ENCODE measurements at places on chromosomes 6 and 20.

DNA sequence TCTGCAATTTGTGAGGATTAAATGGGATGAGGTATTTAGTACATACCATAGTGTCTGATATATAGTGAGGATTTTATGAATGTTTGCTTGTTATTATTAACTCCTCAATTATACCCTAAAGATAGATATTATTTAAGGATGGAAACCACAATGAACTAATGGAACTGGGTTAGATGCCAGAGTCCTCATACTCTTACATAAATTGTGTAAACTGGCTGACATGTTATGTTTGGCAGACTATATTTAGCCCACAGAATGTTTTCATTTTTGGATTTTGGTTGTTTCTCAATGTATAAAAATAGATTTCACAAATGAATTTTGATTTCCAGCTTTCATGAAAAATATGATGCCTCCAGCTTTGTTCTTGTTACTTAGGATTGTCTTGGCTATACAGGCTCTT is 37.6 kb downstream of the HTR1B start:
- DNase-seq: no peak

GRCh38 chr6:137107767-137108105 is 63.0 kb upstream of the IL20RA start:
- DNase-seq: no peak

- DNase-seq: no peak
Measured at GRCh38 chr6:42692137-42692911, 30.1 kb downstream of the PRPH2 start.

DNA sequence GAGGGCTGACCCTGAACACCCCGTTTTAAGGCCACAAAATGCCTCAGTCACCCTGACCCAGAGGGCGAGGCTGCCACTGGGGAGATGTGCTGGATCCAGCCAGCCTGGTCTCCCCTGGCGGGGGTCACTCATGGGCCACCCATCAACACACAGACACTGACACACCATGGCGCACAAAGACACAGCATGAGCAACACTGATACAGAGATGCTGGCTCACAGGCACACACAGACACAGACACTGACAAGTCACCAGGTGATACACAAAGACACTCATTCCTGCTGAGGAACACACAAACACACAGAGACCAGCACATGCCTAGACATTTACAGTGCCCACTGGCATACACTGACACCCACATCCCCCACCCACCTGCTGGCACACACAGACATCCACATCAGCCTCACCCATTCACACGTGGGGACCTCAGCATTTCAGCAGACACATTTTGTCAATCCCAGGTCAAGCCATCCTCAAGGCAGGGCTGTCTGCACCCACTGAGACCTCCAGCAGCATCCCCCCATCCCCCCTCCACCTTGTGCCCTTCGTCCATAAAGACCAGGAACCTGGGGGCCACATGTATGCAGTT is 63.4 kb downstream of the MDGA1 start:
- no peak for DNase-seq

DNA sequence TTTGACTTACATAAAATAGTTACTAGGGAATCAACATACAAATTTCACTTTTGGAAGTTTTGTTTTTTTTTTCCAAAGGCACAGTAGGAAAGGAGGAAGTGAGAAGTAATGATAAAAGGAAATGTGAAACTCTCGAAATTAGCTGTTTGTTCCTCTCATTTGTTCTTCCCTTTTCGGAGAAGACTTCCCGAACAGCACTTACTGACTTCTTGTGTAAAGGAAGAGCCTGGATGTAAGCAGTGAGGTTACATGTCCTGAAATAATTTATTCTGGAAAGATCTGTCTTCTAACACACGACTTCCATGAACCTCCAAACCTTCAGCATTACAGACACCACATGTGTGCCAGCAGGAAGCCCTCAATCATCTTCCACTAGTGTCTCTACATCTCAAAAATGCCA is 59.1 kb downstream of the KIF16B start:
- no peak for DNase-seq

- no peak for DNase-seq
Measured at GRCh38 chr6:81979329-81979728, 226.8 kb upstream of the TENT5A start.

DNA sequence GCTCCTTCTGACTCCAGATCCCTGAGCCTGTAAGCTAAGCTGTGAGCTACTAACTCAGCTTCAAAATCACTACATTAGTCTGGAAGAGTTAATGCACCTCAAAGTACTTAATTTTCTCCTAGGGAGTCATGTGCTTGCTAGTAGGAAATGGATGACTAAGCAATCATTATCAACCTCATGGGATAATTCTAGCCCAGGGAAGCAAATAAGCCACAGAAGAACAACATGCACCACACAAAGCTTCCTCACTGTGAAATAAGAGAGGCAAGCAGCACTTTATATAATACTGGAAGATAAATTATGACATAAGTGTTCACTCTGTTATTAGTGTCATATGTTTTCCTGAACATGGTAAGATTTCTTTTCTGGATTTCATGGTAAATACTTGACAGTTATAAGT is 57.9 kb upstream of the RCAN2 start:
- no peak for DNase-seq

- no peak for DNase-seq
Measured at GRCh38 chr6:35392773-35393672, 50.7 kb downstream of the PPARD start.

DNA sequence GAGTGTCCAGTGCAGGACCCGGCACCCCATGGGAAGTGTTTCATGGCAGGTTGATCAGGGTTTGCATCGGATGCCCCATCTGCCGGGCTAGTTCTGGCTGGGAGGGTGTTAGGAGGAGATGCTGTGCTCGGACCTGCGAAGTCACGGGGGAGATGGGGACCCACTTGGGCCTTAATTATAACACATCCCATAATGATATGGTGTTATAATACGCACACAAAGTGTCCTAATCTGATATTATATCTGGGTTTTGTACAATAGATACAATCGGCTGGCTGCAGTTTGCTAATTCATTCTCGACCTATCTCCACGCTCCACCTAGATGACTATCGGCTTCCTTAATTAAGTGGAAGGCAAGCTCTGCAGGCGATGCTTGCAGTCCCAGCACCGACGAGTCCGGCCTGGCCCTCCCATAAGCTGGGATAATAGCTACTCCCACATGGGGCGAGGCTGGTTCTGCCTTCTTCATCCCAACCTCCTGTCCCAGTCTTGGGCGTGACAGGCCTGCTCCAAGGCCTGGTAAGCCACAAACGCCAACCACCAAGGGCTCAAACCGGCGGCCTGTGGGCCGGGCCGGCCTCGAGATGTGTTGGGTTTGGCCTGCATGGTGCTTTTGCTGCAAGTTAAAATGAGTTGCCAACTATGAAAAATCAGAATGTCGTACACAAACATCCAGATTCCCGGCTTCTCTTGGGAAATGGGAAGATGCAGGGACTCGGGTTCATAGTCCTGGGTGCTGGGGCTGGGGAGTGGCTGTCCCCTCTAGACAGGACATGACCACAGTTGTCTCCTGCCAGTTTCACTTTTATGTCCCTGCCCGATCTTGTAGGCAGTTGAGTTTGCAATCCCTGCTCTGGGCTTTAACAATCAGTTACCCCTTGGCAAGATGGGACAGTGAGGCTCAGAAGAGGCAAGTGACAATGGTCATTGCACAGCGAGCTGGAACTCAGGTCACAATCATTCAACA is 32.7 kb downstream of the CEBPB start:
- no peak for DNase-seq

- DNase-seq: no peak
Measured at GRCh38 chr6:149212892-149213801, 104.4 kb upstream of the TAB2 start.

DNA sequence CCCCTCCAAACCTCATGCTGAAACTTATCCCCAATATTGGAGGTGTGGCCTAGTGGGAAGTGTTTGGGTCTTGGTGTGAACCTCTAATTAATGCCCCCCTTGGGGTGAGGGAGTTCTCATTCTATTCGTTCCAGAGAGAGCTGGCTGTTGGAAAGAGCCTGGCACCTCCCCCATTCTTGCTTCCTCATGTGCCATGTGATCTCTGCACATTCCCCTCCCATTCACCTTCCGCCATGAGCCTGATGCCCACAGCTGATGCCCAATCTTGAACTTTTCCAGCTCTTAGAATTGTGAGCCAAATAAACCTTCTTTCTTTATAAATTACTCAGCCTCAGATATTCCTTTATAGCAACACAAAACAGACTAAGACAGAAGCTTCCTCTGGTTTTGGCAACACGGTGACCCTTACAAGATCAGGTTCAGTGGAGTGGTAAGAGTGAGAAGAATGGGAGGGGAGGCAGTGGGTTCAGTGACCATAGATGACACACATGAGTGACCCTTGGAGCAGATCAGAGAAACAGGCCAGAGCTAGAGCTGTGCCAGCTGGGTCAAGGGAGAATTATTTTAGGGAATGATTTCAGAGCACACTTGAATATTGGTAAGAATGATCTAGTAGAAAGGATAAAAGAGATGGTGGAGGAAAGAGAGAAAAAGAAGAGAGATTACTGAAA is 176.4 kb downstream of the LY86 start:
- no peak for DNase-seq

DNA sequence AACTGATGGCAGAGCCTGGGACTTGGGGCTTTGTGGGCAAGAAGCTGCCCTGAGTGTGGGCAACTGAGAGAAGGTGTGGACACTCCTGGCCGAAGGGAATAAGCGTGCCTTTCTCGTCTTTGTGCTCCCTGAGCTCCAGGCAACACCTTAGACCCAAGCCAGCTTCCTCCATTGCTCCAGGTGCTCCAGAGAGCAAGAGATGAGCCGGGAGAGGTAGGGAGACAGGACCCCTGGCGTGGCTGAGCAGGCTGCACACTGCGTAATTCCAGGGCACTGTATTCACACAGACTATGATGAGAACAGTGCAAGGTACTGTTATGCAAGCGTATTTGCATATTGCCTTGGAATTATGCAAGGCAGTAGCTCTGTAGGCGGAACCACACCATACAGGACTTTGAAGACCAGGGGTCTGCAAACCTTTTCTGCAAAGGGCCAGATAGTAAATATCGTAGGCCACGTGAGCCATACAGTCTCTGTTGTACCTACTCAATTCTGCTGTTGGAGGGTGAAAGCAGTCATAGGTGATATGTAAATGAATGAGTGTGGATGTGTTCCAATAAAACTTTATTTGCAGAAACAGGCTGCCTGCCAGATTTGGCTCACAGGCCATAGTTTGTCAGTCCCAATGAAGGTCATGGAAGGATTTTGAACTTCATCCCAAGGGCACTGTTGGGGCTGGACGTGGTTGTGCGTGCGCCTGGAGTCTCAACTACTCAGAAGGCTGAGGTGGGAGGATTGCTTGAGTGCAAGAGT is 42.1 kb upstream of the FAM83D start:
- no peak for DNase-seq

GRCh38 chr6:53209681-53210080 is 61.0 kb upstream of the GCM1 start:
- DNase-seq: no peak

GRCh38 chr6:90256698-90257485 is 39.8 kb downstream of the BACH2 start:
- DNase-seq: no peak

DNA sequence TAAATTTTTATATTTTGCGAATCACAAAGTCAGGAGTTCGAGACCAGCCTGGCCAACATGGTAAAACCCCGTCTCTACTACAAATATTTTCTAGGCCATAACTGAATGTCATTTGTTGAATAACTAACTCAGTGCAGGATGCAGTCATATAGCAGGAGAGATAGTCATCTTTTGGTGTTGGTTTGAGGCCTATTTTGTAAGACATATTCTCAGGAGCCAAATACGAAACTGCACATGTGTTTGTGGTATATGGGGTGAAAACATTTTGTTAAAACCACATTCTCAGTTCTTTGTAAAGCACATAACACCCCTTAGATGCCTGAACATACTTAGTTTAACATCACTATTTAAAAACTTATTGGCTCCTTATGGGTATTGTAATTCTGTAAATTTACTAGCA is 4.7 kb upstream of the ENPP5 start:
- no peak for DNase-seq

- DNase-seq: peak; percentile 91
Measured at GRCh38 chr6:79544939-79545450, 7.8 kb upstream of the LCA5 start.

DNA sequence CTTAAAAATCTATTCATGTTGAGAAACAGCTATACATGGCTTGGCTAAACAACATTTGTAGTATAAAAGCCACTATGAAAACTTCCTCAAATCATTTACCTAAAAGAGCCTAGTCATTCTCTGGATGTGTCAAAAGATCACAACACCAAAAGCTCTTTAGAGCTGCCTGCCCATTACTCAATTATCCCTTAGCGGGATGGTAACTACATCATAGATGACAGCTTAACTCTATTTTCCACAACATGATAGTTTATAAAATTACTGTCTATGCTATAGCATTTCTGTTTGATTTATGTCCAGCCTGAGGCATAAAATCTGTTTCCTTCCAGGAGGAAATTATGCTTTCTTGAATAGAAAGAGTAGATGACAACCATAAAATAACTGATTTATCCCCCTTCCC is 777.6 kb upstream of the HS3ST5 start:
- DNase-seq: no peak

- DNase-seq: no peak
Measured at GRCh38 chr20:64138276-64138815, 25.9 kb upstream of the MYT1 start.

GRCh38 chr20:40255365-40255764 is 433.7 kb downstream of the MAFB start:
- DNase-seq: no peak

GRCh38 chr20:19802492-19803158 is 44.6 kb downstream of the RIN2 start:
- no peak for DNase-seq

- DNase-seq: no peak
Measured at GRCh38 chr20:4916971-4917881, 84.1 kb downstream of the SLC23A2 start.

DNA sequence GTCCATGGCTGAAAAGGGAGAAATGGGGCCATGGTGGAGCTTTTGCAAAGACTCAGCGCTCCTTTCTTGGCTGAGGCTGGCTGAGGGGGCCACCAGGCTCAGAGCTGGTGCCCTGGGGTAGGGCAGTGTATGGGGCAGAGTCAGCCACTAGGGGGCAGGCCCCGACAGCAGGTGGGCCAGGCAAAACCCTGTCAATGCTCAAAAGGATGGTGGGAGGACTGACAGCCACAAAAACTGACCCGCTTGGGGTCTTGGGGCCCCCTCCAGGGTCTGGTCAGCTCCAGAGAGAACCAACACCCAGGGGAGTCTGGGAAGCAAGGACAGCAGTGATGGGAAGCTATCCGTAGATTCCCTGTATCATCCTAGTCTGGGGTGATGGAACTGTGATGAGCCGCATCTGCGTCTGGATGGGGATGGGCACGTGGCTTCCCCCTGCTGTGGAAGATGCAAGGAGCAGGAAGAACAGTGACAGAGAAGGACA is 306.9 kb downstream of the DHX35 start:
- DNase-seq: peak; percentile 47

GRCh38 chr6:47084610-47085009 is 42.5 kb upstream of the ADGRF1 start:
- no peak for DNase-seq

GRCh38 chr6:4802312-4802935 is 26.2 kb downstream of the CDYL start:
- DNase-seq: no peak
